Urinary bladder (tissue), 4 donors: ENCODE measurements at places on chromosomes 12 and 14.

DNA sequence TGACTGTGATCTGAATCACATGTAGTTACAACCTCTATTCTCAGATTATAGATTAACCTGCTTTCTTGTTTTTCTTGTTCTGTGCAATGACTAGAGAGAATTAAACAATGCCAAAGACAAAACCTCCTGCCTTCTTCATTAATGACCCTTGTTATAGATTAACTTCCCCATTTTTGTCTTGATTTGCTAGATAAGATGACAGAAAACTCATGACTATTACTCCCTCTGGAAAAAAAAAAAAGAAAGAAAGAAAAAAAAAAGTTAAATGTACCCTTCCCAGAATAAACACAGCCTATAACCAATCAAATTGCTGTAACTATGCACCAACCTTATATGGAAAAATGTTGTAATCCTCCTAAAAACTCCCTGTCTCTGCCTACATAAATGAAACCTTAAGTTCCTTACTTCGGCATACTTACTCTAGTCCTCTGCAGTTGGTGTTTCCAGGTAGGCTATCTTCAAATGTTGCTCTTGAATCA lies 41.1 kb upstream of the PCED1B start:
- DNase-seq: peak; percentile 68

DNA sequence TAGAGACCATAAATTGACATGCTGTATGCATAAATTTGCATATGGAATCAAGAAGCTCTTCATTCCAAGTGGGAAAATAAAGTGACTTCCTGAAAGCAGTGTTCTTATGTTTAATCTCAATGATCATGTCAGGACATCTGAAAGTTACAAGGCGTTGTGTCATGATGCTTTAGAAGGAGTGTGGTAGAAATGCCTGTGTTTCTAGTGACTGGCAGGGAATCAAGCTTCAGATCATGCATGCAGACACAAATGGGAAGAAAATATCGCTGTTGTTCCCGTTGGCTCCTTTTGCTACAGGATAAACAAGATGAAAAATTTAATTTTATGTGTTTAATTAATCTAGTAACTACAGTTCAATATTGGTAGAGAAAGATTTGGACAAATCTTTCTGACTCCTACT lies 298.1 kb upstream of the SYT1 start:
- no peak for DNase-seq

DNA sequence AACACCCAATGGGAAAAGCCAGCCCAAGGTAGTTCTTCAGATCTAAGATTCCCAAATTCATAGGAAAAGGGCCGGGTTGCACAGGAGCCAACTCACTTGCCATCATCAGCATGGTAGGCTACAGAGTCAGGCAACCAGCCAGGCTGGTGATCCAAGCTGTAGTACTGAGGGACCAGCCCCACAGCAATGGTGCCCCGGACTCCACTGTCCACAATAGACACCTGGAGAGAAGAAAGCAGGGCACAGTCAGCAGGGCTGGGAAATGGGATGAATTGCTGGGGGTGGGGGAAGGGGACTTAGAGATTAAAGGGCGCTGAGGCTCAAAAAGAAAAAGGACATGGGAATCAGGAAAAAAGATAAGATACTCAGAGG lies 4.2 kb downstream of the SPRYD3 start:
- DNase-seq: no peak

DNA sequence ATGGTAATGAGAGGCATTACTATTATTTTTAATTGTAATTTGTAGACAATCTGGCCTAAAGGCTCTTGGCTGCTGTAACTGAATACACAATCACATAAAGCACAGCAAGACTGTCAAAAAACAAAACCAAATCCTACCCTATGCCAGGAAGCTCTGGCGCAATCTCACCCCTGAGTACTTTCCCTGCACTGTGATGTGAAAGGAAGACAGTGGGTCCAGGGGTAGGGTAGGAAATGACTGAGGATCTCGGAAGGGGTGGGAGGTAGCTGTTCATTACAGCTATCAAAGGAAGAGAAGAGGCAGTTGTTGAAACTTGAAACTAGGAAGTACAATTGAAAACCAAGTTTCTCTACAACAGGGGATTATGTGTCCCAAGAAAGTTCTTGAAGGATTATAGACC lies 202.8 kb downstream of the ANO2 start:
- no peak for DNase-seq

DNA sequence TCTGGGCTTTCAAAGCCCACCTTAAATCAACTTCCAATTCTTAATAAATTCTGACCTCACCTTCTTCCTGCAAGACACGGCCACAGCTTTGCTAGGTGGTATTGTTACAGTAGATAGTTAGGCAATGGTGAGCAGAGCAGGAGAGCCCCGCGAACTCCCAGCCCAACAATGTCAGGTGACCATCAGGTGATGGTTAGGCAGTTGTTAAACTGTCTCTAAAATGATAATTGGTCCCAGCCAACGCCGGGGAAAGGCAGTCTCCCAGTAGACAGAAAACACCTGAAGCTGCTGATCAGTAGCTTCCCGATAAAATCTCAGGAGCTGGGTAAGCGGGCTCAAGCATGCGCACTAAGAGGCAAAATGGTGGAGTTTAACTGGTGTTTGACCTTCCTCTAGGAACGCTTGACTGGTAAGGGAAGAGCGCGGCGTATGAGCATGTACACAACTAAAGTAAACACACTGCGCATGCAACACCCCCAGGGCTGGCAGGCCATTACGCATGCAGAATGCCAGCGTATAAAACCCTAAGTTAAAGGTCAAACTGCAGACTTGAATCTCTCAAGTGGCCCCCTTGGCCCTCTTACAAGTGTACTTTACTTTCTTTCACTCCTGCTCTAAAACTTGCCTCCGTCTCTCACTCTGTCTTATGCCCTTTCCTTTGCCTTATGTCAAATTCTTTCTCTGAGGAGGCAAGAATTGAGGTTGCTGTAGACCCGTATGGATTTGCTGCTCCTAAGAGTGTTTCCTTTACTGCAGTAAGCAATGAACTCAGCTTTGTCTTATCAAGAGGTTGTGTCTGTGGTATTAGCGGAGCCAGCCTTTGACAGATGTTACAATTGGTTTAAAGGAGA lies 113.5 kb downstream of the C12orf75 start:
- DNase-seq: no peak

GRCh38 chr12:120719072-120719471 lies 6.6 kb upstream of the ACADS start:
- no peak for DNase-seq

DNA sequence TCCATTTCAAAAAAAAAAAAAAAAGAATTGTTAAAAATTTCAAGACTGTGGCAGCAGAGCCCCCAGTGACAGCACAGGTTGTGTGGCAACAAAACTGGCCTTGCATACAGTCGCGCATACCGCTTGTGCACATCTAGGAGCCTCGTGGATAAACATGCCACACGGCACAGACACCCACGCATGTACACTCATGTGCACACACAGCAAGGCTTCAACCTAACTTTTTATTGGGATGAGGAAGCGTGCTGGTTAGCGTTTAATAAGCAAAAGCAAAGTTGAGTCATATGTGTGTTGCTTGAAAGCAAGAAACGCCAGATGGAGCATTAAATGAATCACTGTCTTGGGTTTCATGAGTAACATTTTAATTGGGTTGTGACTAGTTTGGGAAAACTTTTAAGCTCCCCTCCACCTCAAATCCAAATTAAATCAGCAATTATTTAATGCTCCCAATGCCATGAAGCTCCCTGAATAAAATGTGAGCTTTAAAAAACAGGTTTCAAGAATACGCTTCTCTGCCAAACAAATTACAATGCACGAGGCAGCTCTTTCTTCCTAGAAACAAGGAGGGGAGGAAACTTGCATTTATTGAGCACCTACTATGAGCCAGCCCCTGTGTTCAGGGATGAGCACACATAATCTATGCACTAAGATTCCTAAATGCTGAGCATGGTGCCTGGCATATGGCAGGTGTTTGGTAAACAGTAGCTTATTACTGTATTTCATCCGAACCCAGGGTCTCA lies 35.7 kb upstream of the EML1 start:
- DNase-seq: no peak

GRCh38 chr12:78559416-78559815 lies 305.2 kb upstream of the SYT1 start:
- DNase-seq: no peak

DNA sequence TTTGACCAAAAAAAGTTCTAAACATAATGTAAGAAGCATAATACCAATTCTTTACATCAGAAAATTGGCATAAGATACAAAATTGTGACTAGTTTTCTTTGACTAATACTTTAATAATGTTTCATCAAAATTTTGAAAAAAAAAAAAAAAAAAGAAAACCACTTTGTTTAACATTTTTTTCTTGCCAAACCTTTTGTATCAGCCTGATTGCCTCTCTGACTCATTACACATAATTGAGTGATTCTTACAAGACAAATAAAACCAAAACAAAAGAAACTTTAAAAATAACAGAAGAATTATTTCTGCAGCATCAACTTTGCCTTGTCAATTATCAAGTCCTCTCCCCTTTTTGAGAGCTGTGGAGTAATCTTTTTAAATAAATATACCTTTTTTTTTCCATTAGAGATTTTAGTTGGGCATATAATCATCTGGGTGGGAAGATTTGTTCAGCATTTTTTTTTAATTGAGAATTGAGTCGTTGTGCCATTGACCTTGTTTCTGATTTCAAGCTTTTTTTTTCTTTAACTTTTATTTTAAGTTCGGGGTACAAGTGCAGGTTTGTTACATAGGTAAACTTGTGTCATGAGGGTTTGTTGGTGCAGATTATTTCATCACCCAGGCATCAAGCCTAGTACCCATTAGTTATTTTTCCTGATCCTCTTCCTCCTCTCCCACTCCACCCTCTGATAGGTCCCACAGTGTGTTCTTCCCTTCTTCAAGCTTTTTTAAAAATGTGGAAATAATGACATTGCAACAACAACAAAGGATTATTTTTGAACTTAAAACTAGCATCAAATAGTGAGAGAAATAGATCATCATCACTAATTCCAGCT lies 45.8 kb upstream of the HMGA2 start:
- no peak for DNase-seq

GRCh38 chr14:22735096-22735495 lies 31.4 kb upstream of the OXA1L start:
- no peak for DNase-seq

DNA sequence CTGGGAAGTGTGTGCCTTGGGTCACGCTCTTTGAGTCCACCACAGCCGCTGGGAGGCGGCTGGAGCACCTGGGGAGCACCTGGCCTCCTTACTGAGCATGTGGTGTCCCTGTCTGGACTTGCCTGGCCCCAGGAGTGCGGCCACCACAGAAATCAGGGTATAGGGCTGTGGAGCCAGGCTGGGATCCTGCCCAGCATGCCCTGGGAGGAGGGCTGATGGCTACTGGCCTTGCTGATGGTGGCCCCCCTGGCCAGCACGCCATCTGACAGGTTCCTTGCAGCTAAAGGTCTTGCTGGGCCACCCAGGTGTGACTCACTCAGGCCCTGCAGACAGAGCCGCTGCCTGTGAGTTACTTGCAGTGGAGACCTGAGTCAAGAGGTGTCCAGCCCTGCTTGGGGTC lies 6.0 kb downstream of the ULK1 start:
- no peak for DNase-seq

GRCh38 chr12:119671070-119671469 lies 3.1 kb downstream of the PRKAB1 start:
- DNase-seq: no peak

DNA sequence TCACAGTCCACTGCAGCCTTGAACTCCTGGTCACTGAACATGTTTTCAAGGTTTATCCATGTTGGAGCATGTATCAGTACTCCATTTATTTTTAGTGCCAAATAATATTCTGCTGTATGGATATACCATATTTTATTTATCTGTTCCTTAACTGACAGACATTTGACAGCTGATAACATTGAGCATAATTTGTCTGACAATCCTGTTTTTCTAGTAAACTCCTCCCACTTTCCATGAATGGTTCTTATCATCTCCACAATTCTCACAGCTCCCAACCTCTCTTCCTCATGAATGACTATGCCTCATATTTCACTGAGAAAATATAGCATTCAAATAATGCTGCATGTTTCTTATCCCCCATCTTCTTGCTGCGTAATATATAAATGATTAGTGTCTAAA lies 33.3 kb downstream of the COCH start:
- no peak for DNase-seq

DNA sequence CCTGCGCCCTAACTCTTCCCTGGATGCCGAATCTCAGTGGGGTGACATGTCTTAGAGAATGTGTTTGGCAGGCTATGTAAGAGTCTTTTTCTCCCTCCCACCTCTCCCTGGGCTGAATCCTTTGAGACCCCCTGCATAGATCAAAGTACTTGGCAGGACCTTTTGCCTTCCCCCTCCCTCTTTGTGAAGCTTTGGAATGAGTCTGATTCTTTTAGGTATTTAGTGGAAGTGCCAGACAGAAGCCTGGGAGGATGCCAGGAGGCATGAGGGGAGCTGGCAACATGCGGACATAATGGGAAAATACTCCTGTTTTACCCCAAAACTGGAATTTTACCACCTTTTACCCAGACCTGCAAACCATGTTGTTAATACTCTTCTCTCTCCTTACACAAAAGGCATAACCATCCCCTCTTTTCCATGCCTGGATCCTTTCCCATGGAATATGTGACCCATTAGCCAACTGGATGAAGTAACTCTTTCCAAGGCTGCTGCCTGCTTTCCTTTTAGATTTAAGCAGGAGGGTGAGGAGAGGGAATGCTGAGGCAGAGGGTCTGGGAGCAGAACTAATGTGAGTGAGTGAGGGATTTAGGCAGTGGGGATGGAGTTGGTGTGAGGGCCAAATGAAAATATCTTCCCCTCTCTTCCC lies 41.7 kb downstream of the TTLL5 start:
- DNase-seq: no peak

GRCh38 chr12:81212996-81213696 lies 135.3 kb downstream of the ACSS3 start:
- DNase-seq: no peak

GRCh38 chr12:15037091-15037687 lies 64.3 kb downstream of the PDE6H start:
- DNase-seq: no peak

GRCh38 chr12:94686834-94687628 lies 36.7 kb upstream of the TMCC3 start:
- no peak for DNase-seq

DNA sequence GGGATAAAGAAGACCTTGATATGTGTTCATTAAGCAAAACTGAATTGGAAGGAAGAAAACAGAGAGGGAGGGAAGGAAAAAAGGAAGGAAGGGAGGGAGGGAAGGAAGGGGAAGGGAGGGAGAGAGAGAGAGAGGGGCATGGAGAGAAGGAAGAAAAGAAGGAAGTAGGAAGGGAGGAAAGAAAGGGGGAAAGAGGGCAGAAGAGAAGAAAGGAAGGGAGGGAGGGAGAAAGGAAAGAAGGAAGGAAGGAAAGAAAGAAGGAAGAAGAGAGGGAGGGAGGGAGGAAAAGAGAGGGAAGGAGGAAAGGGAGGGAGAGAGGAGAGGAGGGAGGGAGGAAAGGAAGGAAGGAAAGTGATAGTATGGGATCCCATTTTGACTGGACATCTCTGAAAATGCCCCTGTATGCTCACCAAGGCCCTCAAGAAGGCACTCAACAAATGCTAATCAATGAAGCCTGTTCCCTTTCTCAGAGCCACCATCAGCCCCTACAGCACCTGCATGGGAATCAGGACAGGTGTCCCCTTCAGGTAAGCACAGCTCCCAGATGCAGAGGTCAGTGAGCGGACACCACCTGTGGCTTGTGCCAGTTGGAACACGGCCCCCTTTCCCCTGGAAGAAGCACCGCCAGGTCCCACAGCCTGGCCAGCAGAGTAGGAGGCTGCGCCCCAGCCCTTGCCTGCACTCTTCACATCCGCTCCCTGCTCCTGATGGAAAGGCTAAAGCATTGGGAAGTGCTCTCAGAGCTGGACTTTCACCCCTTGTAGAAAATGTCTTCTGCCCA lies 161.4 kb upstream of the DIO3 start:
- no peak for DNase-seq

GRCh38 chr14:24317141-24317928 lies 6.0 kb downstream of the LTB4R start:
- DNase-seq: no peak

- no peak for DNase-seq
Observed at GRCh38 chr12:6960593-6961277, 9.6 kb downstream of the PTPN6 start.
